Stomach (tissue), 19 donors: ENCODE measurements at places on chromosomes 12 and 14. TPM values are rescaled to one million over a fixed set of nuclear protein-coding genes. Genes with fewer than 3 reads are reported as not detected.

The BEGAIN gene
- not detected for total RNA-seq

The ADAM21 gene
- not detected for total RNA-seq

GRCh38 chr12:12083688-12084087, 12.9 kb downstream of the BCL2L14 start:
- no peak for DNase-seq

- DNase-seq: no peak
Measured at GRCh38 chr12:11795192-11795912, 145.9 kb downstream of the ETV6 start.

DNA sequence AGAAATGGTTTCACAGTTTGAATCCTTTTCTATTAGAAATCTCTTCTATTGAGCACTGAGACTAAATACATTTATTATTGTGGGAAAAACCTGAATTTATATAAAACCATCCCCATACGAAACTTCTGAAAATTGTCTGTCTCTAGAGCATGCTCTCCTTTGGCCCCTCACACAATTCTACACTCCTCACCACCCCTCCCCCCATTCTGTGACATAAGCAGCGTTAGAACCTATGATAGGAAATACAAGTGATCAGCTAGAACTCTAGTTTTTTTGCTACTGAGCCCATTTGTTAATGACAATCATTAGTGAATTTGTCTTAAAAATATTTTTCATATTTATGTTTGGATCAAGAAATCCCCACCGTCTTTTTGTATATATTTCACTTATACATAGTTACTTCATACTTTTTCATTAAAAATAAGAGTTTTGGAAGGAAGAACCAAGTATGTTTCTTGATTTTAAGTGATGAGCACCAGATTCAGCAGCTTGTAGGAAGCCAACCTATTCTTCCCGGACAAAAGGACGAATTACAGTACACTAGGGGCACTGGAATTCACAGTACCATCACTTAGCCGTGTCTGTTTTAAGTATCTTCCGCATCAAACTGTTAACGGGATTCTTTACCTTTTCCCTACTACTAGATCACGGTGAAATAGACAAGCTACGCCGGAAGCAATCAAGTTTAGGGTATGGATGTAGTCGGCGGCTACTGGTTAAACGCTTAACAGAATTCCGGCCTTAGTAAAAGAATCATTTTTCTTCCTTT, 724 bp downstream of the GTSF1 start:
- no peak for DNase-seq

GRCh38 chr14:68924186-68925158, 54.6 kb downstream of the ACTN1 start:
- peak; percentile 57 for DNase-seq

- no peak for DNase-seq
Measured at GRCh38 chr14:101518611-101519473, 42.5 kb upstream of the DIO3 start.

GRCh38 chr12:12901158-12901791, 9.9 kb downstream of the GPRC5A start:
- no peak for DNase-seq

DNA sequence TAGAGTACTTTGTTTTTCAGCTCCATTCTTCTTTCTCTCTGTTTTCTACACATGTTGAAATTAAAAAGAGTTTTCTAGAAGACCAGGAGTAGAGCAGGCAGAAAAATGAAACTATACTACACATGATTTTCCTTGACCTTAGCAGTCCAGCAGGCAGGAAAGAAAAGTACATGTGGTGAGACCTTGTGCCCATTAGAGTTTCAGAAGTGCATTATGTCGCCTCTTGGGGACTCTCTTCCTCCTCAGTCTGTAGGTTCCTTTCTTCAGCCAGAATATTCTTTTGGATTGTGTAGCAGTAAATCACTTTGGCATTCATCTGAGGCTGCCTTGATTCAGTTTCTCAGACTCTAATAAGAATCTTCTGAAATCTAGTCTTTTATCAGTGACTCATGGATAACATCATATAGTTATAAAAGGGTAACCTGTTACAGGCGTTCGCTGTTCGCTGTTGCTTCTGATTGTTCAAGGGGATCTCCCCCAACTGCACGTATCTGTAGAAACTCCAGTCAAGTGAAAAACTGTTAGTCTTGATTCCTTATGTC, 161.8 kb downstream of the ANO4 start:
- no peak for DNase-seq

DNA sequence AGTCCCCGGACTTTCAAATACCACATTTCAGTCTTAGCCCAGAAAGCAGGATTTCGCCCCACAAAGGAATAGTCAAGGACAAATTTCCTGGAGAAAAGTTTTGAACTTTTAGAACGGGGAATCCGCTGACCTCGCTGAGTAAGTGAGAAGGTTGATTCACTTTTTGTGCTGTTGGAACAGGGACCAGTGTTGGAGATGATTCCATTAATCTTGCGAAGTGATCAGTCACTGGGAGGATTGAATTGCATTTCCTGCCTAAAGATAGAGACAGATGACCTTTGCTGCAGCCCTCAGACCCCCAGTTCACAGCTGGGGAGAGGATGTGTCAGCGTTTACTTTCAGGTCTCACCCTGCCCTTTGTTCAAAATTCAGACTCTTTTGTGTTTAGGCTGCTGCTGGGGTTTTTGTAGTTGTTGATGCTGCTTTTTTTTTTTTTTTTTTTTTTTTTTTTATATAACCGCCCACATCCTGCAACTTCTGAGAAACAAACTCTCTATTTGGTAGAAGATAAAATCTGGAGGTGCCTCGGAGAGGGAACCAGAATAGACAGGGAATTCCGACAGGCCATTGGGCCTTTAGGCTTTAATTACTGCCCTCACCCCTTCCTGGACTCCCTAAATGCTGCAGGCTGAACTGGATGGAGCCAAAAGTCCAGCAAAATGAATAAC, 9.8 kb upstream of the KDM2B start:
- DNase-seq: no peak

DNA sequence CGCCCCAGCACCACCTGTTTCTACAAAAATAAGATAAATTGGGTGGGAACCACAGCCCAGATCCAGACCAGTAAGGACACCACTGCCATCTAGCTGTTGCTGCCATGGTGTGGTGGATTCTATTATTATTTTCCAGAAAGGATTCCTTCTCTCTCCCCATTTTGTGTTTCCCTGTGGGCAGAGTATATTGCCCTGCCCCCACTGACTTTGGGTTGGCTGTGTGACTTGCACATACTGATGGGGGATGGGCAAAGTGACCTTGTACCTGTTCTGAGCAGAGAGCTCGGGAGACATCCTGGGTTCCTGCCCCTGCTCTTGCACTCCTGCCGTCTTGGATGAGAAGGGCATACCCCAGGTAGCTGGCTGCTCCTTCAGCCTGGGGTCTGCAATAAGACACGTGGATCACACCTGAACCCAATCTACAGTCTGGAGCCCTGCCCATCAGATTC, 24.3 kb downstream of the MOAP1 start:
- DNase-seq: peak; percentile 53
